HFF-Myc (cell line): ENCODE measurements at places on chromosomes 6 and 20.

- peak; percentile 68 for DNase-seq
These were observed 66.4 kb downstream of the PLEKHG1 start for GRCh38 chr6:150666071-150666470.

DNA sequence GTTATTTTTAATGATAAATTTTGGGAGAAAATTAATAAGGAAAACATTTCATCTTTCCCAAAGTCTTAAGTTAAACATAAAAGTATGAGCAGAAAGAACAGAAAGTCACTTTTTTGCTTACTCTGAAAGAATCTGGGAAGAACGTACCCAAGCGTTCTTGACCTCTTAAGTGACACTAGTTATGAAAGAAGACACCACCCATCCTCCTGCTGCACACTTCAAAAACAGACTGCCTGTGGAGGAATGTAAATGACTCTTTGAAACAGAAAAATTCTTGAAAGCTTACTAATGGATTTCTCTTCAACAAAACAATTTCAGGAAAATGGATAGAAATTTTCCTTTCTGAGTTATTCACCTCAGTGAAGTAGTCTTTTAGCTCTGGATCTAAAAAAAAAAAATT lies 227.7 kb downstream of the MEI4 start:
- DNase-seq = no peak

DNA sequence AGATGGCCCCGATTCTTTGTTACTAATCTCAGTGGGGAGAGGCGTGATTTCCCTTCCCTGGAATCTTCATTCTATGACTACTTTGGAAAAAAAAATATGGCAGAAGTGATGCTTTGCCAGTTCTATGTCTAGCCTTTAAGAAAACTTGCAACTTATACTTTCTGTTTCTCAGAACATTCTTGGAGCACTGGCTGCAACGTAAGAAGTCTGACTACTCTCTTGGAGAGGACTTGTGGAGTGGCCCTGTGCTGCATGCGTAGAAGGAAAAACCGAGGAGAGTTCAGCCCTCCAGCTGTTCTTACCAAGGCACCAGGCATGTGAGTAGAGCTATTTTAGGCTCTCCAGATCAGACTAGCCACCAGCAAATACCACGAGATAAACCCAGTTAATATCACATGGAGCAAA lies 77.6 kb upstream of the STXBP5 start:
- no peak for DNase-seq

DNA sequence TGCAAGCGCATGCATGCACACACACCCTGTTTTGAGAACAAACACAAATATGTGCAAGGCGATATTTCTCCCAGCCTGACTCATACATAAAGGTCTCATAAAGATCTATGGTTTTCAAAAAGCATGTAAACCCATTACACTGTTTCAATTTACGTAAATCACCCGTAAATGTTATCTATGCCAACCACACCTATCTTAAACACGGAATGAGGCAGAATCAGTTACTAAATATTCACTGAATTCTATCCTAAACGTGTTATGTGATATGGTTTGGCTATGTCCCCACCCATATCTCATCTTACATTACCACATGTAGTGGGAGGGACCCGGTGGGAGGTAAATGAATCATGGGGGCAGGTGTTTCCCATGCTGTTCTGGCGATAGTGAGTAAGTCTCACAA lies 621.6 kb downstream of the KIF16B start:
- DNase-seq = no peak

DNA sequence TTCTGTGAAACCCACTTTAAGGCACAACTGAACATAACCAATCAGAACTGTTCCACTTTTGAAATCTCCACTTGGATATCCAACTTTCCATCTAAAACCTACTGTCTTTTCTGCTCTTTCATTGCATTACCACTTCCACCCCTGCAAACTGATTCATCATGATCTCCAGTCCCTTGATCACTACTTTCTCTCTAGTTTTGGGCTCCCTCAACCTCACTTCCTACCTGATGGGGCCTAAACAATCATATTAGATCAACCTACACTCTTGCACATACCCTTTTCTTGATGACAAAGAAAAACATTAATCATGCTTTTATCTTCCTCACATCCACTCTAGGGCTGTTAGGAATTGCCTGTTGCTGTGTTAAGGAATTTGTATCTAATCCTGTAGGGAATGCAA lies 137.6 kb downstream of the PDSS2 start:
- no peak for DNase-seq
